Stimulated activated CD4-positive, alpha-beta T cell treated with anti-CD3 and anti-CD28 coated beads, Interleukin-12 subunit alpha, Interleukin-12 subunit beta, amount 100 ng/mL, for 24 hours (primary cell): ENCODE measurements at places on chromosomes 16 and 17.
A peak's percentile ranks its signal among the peaks of the same experiment; 100 is the strongest.

DNA sequence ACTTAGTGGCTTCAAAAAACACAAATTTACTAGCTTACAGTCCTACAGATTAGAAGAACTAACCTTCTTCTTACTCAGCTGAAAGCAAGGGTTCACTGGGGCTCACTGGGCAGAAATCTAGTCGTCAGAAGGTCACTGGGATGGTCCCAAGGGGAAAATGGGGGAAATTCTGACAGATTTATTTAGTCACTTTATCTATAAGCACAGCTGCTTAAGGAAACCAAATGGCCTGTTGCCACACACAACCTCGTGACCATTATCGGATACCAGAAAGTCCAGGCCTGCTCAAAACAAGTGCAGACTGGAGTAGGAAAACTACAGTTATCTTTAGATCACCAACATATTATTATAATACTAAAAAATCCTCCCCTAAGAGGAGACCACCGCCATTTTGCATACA, 374.6 kb upstream of the ASIC2 start:
- DNase-seq = no peak

- DNase-seq = no peak
Observed at GRCh38 chr16:87100306-87101058, 216.7 kb downstream of the C16orf95 start.

- DNase-seq = no peak
Observed at GRCh38 chr16:58638148-58639036, 8.8 kb upstream of the CNOT1 start.

DNA sequence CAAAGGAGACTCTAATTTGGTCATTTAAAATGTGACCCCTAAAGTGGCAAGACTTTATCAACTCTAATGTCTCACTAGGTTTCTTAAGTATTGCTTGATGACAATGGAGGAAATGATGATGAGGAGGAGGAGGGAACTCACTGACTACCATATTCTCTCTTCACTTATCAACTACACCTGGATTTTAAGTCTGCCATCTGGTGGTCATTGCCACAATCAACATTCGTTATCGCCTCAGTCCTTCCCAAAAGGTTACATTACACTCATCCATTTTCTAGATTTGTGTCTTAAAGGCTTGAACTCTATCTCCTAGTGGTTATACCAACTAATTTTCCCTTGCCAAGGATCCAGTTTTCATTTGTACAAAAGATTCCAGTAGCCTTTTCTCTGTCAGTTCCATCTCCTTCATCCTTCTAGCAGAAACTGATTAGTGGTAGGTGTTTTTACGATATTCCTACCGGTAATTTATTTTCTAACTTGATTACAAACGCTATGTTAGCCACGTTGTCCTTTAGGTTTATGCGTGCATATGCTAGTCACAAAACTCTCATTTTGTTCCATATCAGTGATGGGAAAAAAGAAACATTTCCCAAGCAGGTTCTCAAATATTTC, 114.6 kb upstream of the NOG start:
- DNase-seq = no peak

- DNase-seq = peak; percentile 92
Observed at GRCh38 chr16:89246903-89247733, 29.6 kb downstream of the ZNF778 start.

DNA sequence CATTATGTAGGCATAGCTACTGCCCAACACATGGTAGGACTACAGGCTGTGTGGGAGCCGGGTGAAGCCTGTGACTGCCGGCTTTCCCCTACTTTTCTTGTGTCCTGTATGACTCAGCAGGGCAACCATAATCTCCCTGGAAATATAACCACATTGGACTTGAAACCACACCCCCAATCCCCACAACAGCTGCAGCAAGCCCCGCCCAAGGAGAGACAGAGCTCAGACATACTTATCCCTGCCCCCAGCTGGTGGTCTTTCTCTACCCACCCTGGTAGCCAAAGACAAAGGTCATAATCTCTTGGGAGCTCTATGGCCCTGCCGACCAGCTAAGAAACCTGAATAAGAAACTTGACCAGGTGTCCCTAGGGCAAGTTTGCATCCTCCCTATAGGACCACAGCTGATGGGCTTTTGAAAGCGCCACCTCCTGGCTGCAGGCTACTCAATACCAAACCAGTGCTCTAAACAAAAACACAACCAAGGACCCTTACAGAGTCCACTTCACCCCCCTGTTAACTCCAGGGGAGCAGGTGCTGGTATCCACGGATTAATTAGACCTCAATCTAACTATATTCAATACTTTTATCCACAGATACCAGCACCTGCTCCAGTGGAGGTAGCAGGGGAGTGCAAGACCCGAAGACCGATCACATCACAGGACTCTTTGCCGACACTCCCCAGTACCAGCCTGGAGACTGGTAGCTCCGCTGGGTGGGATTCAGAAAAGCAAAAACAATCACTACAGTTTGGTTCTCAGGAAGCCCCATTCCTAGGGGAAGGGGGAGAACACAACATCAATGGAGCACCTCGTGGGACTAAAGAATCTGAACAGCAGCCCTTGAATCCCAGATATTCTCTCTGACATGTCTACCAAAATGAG, 91.2 kb downstream of the IRX5 start:
- no peak for DNase-seq

DNA sequence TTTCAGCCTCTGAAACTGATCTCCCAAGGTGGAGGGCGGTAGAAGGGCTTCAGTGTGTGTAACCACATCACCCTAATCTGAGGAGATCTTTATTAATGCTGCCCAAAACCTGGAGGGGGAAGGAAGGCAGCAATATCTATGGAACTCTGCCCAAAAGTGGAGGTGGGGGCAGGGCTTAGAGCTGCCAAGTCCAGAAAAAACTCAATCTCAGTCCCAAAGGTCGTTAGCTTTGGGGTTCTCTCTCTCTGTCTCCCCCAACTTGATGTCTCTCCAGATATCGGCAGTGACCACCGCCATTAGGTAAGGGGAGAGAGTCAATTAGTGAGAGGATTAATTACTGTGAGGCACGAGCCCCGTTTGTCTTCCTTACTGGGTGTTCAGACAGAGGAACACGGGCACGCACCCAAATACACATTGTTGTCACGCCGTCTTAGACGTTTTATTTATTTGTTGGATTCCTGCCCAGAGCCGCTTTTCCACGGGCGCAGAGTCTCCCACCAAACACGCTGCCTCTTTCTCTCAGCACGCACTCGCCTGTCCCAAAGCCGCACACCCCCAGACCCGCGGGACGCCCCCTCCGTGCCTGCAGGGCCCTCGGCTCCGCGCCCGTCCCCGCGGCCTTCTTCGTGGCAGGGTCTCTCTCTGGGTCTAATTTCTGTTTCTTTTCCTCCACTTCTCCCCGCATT, 5.4 kb upstream of the LHX1 start:
- no peak for DNase-seq

- DNase-seq = no peak
Observed at GRCh38 chr17:66677201-66677981, 157.5 kb upstream of the CACNG5 start.

DNA sequence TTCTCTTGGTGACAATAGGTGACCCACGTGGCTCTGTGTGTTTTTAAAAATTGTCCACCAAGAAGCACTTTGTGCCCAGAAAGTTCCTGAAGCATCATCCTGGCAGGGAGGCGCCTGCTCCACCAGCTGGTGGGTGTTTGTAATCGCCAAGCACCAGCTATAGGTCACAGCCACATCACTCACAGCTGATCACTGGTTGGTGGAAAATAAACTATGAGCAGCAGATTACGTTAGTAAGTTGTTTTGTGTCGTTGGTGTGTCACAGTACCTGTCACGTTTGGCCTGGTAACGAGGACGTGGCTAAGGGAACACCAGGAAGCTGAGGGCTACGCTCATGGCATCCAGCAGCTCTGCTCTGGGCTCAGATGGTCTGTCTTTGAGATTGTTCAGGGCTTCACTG, 10.1 kb downstream of the MRM3 start:
- DNase-seq = no peak

GRCh38 chr16:85425074-85425662, 188.0 kb upstream of the GSE1 start:
- DNase-seq = no peak

GRCh38 chr16:12120982-12121652, 144.6 kb downstream of the SNX29 start:
- DNase-seq = no peak

- no peak for DNase-seq
Observed at GRCh38 chr17:66582373-66583111, 252.4 kb upstream of the CACNG5 start.

DNA sequence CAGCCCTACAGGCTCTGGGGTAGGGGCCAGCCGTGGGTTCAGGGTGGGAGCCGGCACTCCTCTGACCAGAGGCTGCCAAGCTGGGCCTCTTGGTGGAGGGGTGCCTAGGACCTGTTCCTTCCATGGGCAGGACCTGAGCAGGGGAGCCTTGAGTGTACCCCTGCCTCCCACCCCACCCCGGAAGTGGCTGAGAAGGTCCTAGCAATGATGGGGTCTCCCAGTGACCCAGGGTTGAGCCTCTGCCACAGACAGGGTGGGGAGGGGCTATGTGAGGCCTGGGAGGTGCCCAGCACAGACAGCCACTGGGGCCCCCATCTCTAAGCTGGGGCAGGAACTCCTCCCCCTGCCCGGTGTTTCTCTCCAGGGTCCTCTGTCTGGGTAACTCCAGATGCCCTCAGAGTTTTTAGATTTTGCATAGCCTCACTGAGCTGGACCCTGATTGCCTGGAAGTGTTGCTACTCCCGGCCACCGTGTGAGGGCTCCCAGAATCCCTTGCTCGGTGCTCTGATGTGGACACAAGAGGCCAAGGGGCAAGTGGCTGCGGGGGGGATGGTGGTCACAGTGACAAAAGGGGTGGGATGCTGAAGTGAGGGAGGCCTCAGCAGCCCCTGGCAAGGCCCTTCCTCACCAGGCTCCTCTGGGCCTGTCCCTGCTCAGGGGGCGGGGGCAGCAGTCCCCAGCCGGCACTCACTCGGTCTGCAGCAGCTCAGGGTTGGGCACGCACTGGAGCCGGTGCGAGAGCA, 6.4 kb upstream of the MTSS2 start:
- no peak for DNase-seq

- no peak for DNase-seq
Observed at GRCh38 chr17:45332989-45333701, 16.3 kb upstream of the MAP3K14 start.

DNA sequence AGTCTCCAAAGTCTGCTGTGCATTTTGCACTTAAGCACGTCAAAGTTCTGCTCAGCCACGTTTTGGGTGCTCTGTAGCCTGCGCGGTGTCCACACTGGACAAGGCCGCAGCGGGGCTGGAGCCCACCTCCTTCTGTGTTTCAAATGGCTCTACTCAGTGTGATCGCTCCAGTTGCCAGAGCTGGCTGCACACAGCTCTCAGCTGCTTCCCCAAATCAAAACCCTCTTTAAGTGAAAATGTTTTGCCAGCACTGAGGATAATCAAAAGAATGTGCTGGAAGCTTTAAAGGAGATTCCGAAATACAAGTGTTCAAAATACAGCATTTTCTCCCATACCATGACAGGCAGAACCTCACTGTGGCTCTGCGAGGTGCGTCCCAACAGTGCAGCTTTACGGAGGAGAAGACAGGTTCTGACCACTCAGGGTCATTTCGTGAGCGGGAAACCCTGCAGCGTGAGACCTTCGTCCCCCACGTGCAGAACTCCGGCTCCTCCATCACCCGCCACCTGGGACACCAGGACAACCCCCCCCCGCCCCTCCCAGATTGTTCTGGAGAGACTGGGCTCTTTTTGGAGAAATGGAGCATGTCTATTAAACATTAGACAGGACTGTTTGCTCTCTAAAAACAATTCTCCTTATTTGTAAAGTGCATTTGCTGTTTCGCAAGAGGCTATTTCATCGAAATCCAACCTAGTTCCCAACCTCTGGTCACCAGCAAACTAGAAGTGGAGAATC, 16.6 kb downstream of the TBC1D16 start:
- DNase-seq = no peak

- no peak for DNase-seq
Observed at GRCh38 chr17:41263212-41263611, 2.0 kb upstream of the KRTAP9-6 start.

DNA sequence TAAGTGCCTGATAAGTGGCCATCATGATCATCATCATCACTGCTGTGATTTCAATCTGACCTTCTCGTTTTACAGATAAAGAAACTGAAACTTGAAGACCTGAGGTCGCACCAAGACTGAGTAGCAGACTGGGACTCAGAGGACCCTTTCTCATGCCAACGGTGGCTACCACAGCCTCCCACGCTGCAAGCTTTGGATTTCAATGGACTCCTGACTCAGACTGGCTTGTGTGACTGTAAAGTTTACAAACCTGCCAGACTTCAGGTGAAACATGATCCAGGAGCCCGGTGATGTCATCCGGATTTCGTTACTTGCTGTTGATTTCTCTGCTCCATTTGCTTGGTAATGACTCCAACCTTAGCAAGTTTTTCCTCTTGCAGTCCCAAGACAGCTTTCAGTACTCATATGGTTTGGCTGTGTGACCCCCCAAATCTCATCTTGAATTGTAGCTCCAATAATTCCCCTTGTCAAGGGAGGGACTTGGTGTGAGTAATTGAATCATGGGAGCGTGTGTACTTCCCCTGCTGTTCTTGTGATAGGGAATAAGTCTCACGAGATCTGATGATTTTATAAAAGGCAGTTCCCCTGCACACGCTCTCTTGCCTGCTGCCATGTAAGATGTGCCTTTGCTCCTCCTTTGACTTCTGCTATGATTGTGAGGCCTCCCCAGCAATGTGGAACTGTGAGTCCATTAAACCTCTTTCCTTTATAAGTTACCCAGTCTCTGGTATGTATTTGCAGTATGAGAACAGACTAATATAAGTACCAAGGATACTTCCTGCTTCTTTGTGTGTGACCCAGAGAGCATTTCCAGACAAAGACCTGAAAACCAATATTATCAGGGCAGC, 26.7 kb upstream of the IRX6 start:
- no peak for DNase-seq

DNA sequence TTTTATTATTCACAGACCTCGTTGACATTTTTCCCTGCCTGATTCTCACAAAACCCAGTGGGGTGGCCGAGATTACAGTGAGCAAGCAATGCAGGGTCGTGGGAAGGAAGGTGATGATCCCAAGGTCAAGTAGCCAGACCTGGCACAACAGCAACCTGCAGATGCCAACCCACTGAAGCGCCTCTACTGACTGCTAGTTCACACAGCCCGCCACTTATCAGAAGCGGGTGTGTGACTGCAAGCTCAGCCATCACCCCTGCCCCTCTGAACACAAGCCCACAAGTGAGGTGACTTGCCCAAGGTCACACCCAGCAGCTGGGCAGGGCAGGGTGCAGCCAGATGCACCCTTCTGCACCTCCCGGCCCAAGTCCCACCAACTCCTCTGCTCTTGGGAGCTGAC, 7.1 kb downstream of the TFAP4 start:
- no peak for DNase-seq

DNA sequence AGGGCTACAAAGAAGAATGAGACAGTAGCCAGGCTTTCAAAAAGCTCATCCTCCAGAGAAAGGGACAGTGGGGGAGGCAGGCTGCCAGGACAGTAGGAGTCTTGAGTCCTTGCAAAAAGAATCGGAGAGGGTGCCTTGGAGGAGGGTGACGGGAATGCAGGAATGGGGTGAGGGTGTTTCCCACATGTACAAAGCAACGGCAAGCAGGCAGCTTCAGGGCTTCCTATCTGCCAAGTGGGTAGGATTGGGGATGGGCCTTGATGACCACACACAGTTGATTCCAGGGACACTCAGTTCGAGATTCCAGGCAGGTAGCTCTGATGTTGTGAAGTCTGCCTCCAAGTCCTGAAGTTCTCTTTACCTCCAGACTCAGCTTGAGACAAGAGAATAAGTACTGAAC, 54.4 kb downstream of the C17orf67 start:
- DNase-seq = no peak
